ENCODE measurements at places on chromosomes 1 and 21. TPM values are rescaled to one million over a fixed set of nuclear protein-coding genes. Genes with fewer than 3 reads are reported as not detected.
A peak's percentile ranks its signal among the peaks of the same experiment; 100 is the strongest.

DNA sequence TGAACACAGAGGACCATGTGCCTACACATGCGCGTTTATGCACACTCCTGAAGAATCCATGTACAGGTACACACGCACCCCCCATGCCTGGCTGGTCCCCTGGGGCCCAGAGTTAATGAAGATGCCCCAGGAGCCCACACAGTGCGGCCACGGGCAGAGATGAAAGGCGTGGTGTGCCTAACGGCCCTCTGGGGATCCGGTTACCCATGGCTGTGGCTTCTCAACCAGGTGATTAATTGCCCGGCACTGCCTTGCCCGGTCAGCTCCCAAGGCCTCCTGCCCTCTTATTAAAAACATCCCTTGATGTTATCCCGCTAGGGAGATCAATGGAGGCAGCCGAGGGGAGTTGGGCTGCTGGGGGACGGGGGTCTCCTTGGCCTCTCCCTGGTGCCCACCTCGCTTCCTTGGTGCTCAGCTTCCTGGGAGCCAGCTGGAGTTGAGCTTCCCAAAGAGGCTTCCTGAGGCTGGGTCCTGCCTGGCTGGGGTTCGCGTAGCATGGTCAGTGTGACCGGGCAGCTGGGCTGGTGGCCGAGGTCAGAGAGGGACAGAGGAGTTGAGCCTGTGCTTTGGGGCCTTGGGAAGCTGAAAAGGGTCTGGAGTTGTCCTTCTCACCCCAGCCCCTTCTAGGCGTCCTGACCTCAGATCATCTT is 75.0 kb upstream of the WNT4 start:
- peaks cover 4% of the 10 kb centered on the region for H3K27me3 ChIP-seq
- H3K36me3 ChIP-seq, result no peaks in the 10 kb centered on the region
- no peak overlapping the region for H3K4me3 ChIP-seq
- no peak for DNase-seq
- H3K4me1 ChIP-seq, result peaks cover 13% of the 10 kb centered on the region
- no peak overlapping the region for H3K27ac ChIP-seq

DNA sequence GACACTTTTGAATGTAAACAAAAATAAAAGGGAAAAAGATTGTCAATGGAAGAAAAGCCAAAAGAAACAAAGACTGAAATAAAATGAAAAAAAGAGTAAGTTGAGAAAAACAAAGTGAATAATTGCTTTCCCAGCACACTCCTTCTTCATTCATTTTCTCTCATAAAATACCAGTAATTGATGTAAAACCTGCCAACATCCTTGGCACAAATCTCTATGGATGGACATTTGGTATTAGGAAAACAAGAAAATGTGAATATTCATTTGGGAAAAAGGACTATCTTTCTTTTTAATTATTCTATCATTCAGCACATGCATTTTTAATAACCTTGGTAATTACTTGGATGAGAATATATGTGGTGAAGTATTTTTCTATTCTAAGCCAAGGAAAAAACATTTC is 204.4 kb upstream of the TNR start:
- no peak for DNase-seq
- no peak overlapping the region for H3K4me3 ChIP-seq
- H3K36me3 ChIP-seq, result peaks cover 18% of the 10 kb centered on the region
- peaks cover 10% of the 10 kb centered on the region for H3K4me1 ChIP-seq
- H3K27ac ChIP-seq, result no peak overlapping the region

DNA sequence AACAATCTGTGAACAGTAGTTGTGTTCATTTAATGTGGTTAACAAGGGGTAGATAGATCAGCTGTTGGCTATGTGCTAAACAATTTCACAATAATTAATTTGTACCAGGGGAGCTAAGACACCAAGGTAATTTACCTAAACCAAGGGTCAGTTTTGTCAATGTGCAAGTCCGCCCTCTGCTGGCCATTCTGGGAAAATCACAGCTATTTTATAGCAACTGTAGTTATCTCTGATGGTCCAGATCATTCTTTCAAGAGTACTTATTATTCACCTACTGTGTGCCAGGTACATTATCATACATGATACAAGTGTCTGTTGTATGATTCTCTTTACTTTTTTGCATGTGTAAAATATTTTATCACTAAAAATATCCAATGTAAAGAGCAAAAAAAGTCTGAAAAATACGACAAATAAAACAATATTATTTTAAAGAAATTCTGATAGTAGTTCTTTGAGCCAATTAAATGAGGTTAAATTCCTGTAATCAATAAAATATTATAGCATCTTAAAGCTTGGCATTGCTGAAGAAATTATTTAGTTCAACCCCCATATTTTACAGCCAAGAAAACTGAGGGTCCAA is 312.3 kb upstream of the FAM78B start:
- peak; percentile 30 for DNase-seq
- H3K27ac ChIP-seq, result no peak overlapping the region
- H3K4me3 ChIP-seq, result no peak overlapping the region
- no peaks in the 10 kb centered on the region for H3K27me3 ChIP-seq
- H3K36me3 ChIP-seq, result no peaks in the 10 kb centered on the region

GRCh38 chr1:91697416-91697815 is 188.5 kb downstream of the TGFBR3 start:
- H3K27ac ChIP-seq, result peak overlapping the region; percentile 33
- peaks cover 19% of the 10 kb centered on the region for H3K36me3 ChIP-seq
- H3K4me1 ChIP-seq, result peaks cover 35% of the 10 kb centered on the region

PRR9 gene
- total RNA-seq, result not detected

DNA sequence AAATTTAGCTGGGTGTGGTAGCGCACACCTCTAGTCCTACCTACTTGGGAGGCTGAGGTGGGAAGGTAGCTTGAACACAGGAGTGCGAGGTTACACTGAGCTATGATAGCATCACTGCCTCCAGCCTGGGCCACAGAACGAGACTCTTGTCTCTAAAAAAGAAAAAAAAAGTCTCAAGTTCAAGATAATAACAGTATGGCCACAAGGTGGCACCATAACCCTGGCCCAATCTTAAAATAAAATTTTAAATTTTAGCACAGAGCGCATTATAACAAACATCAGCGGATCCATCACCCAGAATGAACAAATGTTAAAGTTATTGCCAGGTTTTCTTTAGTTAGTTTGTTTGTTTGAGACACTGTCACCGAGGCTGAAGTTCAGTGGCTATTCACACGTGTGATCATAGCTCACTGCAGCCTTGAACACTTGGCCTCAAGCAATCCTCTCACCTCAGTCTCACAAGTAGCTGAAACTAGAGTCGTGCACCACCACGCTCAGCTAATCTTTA is 2.9 kb upstream of the HTR6 start:
- peak; percentile 74 for DNase-seq
- H3K36me3 ChIP-seq, result no peaks in the 10 kb centered on the region
- H3K27me3 ChIP-seq, result peaks cover 20% of the 10 kb centered on the region
- no peak overlapping the region for H3K27ac ChIP-seq

CASQ1 gene
- total RNA-seq, result 0.25 TPM

DNA sequence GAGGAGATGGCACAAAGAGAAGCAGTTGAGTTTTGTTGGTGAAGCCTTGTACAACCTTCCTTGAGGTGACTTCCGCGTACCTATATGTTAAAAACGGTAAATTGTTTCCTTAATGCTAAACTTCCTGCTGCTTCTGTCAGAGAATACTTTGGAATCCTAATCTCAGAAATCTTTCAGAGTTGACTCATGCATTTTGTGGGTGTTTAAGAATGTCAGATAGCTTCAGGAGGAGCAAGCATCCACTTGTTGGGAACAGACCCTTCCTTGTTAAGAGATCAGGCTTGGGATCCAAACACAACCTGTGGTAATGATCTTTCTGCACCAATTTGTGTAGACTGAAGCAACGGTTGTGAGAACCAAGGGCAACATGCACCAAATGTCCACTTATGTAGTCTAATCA is 29.5 kb downstream of the AK4 start:
- H3K36me3 ChIP-seq, result no peaks in the 10 kb centered on the region
- no peak for DNase-seq
- H3K4me1 ChIP-seq, result no peaks in the 10 kb centered on the region
- H3K4me3 ChIP-seq, result no peak overlapping the region
- H3K27ac ChIP-seq, result no peak overlapping the region
